ENCODE measurements at places on chromosomes 16 and 17. TPM values are rescaled to one million over a fixed set of nuclear protein-coding genes. Genes with fewer than 3 reads are reported as not detected.
A peak's percentile ranks its signal among the peaks of the same experiment; 100 is the strongest.

DNA sequence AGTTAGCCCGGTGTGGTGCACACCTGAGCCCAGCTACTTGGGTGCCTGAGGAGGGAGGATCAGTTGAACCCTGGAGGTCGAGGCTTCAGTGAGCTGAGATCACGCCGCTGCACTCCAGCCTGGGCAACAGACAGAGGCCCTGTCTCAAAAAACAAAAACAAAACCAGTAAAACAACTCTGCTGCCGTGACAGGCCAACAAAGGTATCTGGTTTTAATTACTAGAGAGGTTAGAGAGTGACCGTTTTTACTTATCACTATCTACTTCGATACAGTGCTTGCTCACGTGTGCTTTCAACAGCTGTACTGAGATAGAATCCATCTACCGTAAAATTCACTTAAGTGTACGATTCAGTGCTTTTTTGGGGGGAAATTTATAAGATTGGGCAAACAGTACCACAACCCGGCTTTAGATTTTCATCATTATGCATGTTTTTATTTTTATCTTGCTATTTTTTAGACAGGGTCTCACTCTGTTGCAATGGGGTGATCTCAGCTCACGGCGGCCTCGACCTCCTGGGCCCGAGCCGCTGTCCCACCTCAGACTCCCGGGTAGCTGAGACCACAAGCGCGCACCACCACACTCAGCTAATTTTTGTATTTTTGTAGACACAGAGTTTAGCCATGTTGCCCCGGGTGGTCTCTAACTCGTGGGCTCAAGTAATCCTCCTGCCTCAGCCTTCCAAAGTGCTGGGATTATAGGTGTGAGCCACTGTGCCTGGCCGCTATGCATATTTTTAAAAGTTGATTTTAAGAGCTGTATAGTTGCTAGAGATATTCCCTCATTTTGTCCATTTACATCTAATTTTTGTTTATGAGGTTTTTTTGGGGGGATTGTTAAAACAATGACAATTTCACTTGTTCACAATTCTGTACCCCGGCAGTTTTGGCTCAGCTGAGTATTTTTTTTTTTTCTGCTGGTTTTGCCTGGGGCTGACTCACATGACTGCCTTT, 30.9 kb downstream of the SERPINF1 start:
- DNase-seq: no peak
- no peak overlapping the region for H3K4me3 ChIP-seq
- no peaks in the 10 kb centered on the region for H3K27me3 ChIP-seq
- H3K36me3 ChIP-seq: peaks cover 11% of the 10 kb centered on the region
- H3K27ac ChIP-seq: no peak overlapping the region
- no peaks in the 10 kb centered on the region for H3K4me1 ChIP-seq

- DNase-seq: no peak
- peaks cover 10% of the 10 kb centered on the region for H3K27me3 ChIP-seq
- H3K4me3 ChIP-seq: peak overlapping the region; percentile 48
- H3K36me3 ChIP-seq: no peaks in the 10 kb centered on the region
- peaks cover 5% of the 10 kb centered on the region for H3K4me1 ChIP-seq
Observed at GRCh38 chr16:30009085-30009862, 1.6 kb downstream of the DOC2A start.

DNA sequence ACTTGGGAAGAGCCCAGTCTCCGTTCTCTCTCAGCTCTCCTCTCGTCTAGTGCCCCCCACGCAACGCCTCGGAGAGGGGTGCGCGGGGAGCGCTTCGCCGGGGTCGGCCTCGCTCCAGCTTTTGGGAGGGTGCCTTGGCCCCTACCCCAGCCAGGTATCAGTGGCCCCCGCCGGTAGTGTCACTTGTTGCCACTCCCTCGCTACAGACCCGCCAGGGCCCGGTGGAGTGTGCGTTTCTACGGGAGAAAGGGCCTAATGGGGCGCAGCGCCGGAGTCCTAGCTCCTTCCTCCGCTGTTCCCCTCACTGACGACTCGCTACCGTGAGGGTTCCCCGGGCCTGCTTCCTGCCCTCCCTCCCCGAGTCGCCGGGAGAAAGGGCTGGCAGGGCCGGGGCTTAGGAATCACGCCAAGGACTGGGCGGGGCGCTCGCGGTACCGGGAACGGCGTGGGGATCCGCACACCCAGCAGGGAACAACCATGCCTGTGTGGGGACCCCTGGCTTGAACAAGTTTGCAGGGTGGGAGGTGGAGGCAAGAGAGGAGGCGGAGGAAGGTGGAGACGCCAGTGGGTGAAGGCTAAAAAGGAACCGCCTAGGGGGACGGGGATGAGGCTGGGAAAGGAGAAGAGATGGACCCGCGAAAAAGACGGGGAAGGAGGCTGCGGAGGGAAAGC, 997 bp upstream of the CDH11 start:
- no peak overlapping the region for H3K4me3 ChIP-seq
- H3K36me3 ChIP-seq: no peaks in the 10 kb centered on the region
- peaks cover 12% of the 10 kb centered on the region for H3K27me3 ChIP-seq
- no peak for DNase-seq

DNA sequence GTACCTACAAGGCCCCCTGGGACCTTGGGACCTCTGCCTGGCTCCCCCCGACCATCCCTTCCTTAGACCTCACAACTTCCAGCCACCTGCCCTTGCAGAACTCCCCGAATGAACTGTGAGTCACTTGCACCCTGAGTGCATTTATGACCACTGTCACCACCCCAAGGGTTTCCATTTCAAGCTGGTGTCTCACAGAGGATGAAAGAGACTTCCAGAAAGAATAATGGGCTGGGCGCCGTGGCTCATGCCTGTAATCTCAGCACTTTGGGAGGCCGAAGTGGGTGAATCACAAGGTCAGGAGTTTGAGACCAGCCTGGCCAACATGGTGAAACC, 124.5 kb upstream of the CIBAR2 start:
- H3K4me1 ChIP-seq: peaks cover 18% of the 10 kb centered on the region
- H3K27me3 ChIP-seq: peaks cover 3% of the 10 kb centered on the region
- no peak overlapping the region for H3K27ac ChIP-seq
- no peak for DNase-seq
- H3K36me3 ChIP-seq: no peaks in the 10 kb centered on the region
- H3K4me3 ChIP-seq: peak overlapping the region; percentile 61

DNA sequence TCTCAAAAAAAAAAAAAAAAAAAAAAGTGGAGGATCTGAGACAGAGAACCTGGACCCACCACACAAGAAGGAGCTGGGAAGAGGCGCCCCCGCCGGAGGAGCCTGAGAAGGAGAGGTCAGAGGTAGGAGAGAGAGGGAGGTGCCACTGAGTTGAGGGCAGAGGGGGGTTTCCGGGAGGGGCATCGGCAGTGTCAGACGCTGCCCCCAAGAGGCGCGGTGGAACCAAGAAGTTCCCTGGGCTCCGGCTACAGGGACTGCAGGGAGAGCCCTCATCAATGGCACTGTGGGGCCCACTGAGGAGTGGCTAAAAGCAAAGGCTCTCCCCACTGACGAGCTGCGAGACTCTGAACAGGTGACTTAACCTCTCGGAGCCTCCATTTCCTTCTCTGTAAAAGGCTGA, 4.2 kb downstream of the CCDC42 start:
- H3K27me3 ChIP-seq: peaks cover 6% of the 10 kb centered on the region
- peaks cover 14% of the 10 kb centered on the region for H3K4me1 ChIP-seq
- H3K4me3 ChIP-seq: peak overlapping the region; percentile 83
- DNase-seq: peak; percentile 60

GRCh38 chr16:87145181-87146176, 171.7 kb downstream of the C16orf95 start:
- H3K27ac ChIP-seq: no peak overlapping the region
- no peaks in the 10 kb centered on the region for H3K27me3 ChIP-seq
- no peaks in the 10 kb centered on the region for H3K4me1 ChIP-seq
- no peak overlapping the region for H3K4me3 ChIP-seq
- no peak for DNase-seq

GRCh38 chr16:89764711-89765201, 43.4 kb downstream of the ZNF276 start:
- H3K27me3 ChIP-seq: peaks cover 7% of the 10 kb centered on the region
- peak overlapping the region; percentile 99 for H3K27ac ChIP-seq
- peaks cover 53% of the 10 kb centered on the region for H3K4me1 ChIP-seq

GRCh38 chr17:38940404-38940803, 15.0 kb downstream of the LASP1NB start:
- H3K36me3 ChIP-seq: no peaks in the 10 kb centered on the region
- no peaks in the 10 kb centered on the region for H3K27me3 ChIP-seq
- no peaks in the 10 kb centered on the region for H3K4me1 ChIP-seq

- H3K27me3 ChIP-seq: no peaks in the 10 kb centered on the region
- H3K27ac ChIP-seq: no peak overlapping the region
- no peaks in the 10 kb centered on the region for H3K4me1 ChIP-seq
- H3K4me3 ChIP-seq: no peak overlapping the region
Observed at GRCh38 chr17:67765623-67766022, 47.9 kb downstream of the NOL11 start.

DNA sequence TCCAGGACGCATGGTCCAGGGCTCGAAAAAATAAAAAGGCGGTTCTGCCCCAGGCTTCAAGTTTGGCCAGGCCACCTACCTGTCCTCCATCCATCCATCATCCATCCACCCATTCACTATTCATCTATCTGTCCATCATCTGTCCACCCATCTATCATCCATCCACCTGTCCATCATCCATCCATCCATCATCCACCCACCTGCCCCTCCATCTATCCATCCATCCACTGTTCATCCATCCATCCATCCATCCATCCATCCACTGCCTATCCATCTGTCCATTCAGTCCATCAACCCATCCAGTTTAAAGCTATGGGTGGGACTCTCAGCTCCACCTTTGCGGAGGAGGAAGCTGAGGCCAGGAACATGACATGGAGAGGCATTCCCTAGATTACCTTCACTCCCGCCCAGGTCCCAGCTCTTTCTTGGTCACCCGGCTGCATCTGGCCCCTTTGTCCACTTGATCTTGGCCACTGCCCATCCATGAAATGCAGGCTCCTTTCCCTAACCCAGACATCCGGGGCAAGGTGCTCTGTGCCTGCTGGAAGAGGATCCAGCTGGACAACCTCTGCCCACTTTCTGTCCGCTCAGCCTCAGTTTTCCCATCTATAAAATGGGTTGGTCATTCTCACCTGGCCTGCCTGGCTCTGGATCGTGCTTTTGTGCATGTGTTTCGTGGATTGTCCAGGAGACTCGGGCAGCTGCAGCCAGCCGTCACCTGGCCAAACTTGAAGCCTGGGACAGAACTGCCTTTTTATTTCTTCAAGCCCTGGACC, 236.0 kb upstream of the CIBAR2 start:
- no peak overlapping the region for H3K27ac ChIP-seq
- no peaks in the 10 kb centered on the region for H3K36me3 ChIP-seq
- no peak overlapping the region for H3K4me3 ChIP-seq
- peaks cover 2% of the 10 kb centered on the region for H3K27me3 ChIP-seq
- no peak for DNase-seq
- H3K4me1 ChIP-seq: no peaks in the 10 kb centered on the region

DNA sequence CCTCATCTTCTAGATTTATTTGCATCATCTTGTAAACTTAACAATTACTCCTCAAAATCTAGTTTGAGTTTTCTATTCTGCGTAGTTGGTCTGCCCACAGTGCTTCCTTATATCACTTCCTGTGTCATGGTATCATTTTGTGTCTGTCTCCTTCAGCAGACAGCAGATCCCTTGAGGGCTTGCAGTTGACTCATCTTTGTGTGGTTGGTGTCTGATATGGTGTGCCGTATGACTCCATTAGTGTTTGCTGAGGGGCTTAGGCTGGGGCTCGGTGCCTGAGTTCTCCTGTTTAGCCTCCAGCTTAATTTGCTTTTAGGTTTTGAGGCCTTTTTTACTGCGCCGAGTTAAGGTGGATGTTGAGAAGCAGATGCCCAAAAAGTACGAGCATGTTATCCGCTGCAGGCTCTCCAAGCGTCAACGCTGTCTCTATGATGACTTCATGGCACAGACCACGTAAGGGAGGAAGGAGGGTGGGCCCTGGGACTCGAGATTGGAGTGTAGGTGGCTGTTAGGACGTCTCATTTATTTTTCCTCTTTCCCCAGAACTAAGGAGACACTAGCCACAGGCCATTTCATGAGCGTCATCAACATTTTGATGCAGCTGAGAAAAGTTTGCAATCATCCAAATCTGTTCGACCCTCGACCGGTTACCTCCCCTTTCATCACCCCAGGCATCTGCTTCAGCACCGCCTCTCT, 16.9 kb downstream of the SRCAP start:
- peak overlapping the region; percentile 97 for H3K27ac ChIP-seq
- DNase-seq: peak; percentile 74
- peak overlapping the region; percentile 65 for H3K4me3 ChIP-seq
- peaks cover 29% of the 10 kb centered on the region for H3K4me1 ChIP-seq

DNA sequence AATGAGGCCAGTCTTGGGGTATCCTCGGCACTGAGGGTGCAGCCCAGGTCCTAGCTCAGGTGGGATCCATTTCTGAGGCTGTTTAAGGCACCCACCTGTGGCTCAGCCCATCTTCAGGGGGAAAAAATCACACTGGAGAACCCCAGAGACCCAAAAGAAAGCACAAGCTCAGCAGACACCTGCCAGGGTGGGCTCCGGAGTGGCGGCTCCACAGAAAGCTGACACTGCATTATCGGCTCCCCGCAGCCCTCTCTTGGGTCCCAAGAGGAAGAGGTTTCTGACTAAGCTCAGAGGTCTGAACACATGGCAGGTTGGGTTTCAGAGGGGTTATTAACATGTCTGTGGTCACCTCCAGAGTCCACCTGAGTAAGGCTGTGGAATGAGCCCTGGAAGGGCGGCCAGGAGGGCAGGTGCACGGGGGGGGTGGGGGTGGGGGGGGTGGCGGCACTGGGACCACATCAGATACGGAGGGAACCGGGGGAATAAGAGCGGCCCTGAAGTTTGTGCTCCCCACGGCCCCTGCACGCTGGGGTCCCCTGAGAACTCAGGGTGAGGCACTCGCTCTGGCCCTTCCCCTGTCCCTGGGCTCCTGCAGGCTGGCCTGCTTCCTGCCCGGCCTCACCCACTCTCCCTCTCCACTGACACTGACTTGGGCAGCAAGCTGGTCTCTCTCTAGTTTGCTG, 79.5 kb downstream of the TIMM22 start:
- no peak for DNase-seq
- no peaks in the 10 kb centered on the region for H3K36me3 ChIP-seq
- H3K27ac ChIP-seq: no peak overlapping the region
- H3K4me3 ChIP-seq: no peak overlapping the region

GRCh38 chr17:78991906-78992532, 12.3 kb upstream of the LGALS3BP start:
- no peak for DNase-seq
- no peak overlapping the region for H3K27ac ChIP-seq
- H3K4me3 ChIP-seq: no peak overlapping the region
- H3K4me1 ChIP-seq: peaks cover 10% of the 10 kb centered on the region

- no peak for DNase-seq
- H3K27me3 ChIP-seq: peaks cover 4% of the 10 kb centered on the region
Observed at GRCh38 chr17:61574542-61575351, 16.3 kb downstream of the NACA2 start.

Gene ACAP1
- polyA plus RNA-seq: 214 TPM

Gene PMFBP1
- polyA plus RNA-seq: not detected

Gene KRT33B
- not detected for polyA plus RNA-seq

Gene GNG13
- polyA plus RNA-seq: not detected

Gene CD68
- 6.1 TPM for polyA plus RNA-seq

Gene NPB
- not detected for polyA plus RNA-seq

Gene ABI3
- polyA plus RNA-seq: 289 TPM
